Cerebellum (tissue), 4 donors: ENCODE measurements at places on chromosomes 12 and 14.

DNA sequence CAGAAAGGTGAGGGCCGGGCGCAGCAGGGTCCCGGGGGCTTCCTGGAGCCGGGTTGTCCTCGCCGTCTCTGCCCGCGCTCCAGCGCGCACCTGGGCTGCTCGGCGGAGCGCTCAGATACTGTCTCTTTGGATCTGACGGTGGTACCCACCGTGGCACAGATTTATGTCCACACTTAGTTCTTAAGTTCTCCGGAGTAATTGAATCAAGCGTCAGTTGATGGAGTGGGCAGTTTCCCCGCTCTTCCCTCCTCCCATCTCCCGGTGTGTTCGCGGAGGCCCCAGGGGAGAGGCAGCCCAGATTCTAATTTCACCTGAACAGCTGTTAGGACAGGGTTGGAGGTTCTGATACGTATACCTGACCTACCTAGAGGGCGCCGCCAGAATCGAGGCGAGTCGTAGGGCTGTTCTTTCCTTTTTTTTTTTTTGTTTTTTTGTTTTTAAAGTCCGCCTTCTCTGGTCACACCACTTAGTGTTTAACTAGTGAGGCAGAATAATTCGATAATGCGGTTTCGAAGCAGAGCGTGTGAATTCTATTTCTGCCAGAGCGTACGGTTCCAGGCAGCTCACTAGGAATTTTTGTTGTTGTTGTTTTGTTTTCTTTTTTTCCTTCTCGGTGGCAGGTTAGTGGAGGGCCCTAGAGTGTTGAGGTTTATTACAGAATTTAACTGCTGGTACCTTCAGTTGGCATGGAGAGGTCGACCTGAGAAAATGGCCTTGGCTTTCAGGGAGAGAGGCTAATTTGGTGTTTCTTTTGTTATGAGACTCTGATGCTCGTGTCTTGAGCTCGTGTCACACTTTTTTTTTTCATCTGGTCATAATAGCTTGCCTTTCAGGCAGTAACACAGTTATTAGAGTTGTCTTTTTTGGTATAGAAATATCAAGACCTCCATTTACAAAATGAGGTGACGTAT lies 22.3 kb upstream of the GNS start:
- DNase-seq: no peak

- DNase-seq: no peak
Measured at GRCh38 chr14:95260537-95261361, 59.0 kb downstream of the CLMN start.

GRCh38 chr12:33283054-33283453 lies 156.6 kb downstream of the SYT10 start:
- no peak for DNase-seq

DNA sequence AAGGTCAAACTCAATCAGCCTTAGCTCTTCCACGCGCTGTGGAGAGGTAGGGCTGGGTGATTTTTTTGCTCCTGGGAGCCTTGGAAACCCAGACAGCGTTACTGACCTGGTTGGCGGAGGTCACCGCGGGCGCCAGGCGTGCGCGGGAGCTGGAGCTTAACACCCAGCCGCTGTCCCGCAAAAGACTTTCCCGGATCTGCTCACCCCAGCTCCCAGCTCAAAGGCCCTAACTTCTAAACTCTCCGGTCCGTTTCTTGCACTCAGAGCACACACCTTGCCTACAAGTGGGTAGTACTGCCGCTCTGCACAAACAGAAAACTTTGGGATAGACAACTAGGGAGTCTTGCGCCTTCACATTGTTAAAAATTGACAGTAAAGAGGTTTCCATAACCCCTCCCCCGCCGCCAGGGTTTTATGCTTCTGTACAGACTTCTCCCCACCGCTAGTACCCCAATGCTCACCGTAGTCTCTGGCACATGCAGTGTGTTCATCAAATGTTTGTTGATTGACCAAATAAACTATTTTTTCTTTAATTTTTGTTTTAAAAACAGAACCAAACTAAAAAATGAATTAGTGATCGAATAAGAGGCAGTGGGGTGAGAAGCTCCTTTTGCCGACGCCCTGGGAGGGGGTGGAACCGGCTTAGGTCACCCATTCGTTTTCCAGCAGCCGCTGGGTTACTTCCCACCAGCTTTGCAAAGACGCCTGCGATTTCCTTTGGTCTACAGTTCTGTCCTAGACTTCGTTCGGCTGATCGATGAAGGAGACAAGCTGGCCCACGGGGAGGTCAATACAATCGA lies 12.7 kb upstream of the TBX3 start:
- DNase-seq: no peak

GRCh38 chr12:124440841-124441381 lies 126.5 kb downstream of the NCOR2 start:
- no peak for DNase-seq

DNA sequence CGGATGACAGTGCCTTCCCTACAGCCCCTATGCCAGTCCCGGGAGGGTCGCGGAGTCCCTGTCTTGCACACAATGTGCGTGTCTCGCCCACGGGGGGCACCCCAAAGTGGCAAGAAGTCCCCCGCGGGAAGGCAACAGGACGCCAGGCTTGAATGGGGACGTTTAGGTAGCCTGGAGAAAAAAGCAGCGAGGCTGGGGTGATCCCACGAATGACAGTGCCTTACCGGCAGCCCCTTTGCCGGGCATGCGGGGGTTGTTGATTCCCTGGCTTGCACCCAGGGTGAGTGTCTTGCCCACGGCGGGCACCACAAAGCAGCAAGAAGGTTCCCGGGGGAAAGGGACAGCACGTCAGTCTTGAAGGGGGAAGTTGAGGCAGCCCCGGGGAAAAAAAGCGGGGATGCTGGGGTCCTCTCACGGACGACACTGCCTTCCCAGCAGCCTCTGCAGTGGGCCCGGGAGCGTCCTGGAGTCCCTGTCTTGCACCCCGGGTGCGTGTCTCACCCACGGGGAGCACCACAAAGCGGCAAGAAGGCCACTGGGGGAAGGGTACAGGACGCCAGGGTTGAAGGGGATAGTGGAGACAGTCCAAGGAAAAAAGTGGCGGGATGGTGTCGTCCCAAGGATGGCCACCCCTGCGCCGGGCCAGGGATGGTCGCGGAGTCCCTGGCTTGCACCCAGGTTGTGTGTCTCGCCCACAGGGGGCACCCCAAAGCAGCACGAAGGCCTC lies 156.8 kb upstream of the ALG10B start:
- no peak for DNase-seq
